CD4-positive, alpha-beta T cell treated with Interleukin-6 at 100 ng/mL for 8 hours (primary cell): ENCODE measurements at places on chromosomes 1 and 21.

DNA sequence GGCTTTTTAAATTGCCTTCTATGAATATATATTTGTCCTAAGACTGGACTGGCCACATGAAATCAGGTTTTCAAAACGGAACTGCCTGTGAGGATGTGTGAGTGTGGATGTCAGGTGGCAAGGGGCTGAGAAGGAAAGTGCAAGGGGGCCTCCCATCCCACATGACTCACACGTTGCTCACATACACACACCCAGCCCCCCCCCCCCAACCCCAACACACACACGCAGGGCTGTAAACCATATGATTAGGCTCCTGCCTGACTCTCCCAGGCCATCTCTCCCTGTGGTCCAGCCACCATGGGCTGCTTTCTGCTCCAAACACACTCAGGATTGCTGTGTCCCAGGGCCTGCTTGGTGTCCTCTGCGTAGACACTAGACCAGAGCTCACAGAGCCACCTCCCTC is 22.4 kb downstream of the DEGS1 start:
- DNase-seq, result peak; percentile 15

- no peak for DNase-seq
Measured at GRCh38 chr1:29354511-29355098, 118.3 kb downstream of the PTPRU start.

GRCh38 chr1:174225499-174226204 is 66.3 kb downstream of the RABGAP1L start:
- no peak for DNase-seq

- no peak for DNase-seq
Measured at GRCh38 chr1:117173691-117174090, 37.0 kb downstream of the VTCN1 start.

GRCh38 chr1:60118085-60118484 is 44.5 kb upstream of the C1orf87 start:
- DNase-seq, result no peak

GRCh38 chr1:236734141-236734765 is 48.0 kb downstream of the ACTN2 start:
- DNase-seq, result no peak

DNA sequence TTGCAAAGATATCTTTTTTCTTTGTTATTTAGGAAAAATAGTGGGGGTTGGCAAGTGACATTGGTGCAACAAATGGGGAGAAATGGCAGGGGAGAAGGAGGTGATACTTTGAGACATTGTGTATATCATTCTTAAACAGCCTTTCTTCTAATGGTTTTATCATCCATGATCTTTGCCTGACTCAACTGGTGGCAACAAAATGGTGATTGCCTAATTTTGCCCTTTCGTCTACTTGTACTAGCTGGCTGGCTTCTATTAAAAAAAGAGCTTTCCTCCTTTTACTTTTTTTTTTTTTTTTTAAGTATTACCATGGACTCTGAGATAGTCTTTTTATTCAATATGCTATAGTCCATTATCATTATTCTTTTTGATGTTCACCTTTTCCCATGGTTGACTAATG is 27.7 kb downstream of the DESI2 start:
- no peak for DNase-seq

GRCh38 chr1:236706183-236706582 is 19.9 kb downstream of the ACTN2 start:
- no peak for DNase-seq

DNA sequence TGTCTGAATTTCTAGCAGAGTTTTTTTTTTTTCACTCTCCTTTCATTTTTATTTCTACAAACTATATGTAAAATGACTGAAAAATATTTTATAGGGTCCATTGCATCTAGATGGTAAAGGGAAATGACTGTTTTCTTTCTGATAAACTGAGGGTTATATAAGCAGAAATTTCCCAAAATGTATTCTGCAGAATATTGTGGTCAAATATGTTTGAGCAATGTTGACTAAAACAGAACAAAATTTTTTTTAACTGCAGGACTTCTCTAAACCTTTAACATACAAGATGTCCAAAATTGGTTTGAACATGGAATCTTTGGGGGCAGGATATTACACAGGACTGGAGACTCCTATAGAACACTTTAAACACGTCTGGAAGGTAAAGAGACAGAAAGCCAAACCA is 190.5 kb downstream of the TOMM20 start:
- DNase-seq, result no peak

GRCh38 chr1:109025694-109026093 is 16.2 kb downstream of the WDR47 start:
- no peak for DNase-seq

DNA sequence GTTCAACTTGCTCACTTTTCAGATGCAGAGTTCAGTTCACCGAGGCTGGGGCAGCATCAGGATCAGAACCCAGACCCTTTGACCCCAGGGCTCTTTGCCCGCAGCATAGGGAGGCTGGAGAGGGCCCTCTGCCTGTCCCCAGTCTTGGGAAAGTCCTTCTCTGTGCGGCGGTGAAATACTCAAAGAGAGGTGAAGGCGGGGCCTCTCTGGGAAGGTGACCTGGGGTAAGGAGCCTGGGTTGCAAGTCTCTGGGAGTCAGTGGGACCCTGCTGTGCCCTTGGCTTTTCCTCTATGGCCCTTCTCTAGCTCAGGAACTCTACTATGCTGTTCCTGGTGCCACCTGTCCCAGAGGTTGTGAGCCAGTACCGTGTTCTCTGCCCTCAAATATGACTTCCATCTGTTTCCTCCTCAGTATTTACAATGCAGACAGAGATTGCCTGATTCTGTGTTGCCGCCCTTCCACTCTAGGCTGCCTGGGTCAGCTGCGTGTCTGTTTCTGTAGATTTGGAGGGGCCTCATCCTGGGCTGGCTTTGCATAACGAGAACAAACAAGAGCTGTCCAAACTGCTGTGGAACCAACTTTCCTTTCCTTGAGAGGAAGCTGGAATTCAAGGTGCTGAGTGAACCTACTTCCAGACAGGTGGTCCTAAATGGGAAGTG is 18.7 kb upstream of the ZBTB21 start:
- no peak for DNase-seq

DNA sequence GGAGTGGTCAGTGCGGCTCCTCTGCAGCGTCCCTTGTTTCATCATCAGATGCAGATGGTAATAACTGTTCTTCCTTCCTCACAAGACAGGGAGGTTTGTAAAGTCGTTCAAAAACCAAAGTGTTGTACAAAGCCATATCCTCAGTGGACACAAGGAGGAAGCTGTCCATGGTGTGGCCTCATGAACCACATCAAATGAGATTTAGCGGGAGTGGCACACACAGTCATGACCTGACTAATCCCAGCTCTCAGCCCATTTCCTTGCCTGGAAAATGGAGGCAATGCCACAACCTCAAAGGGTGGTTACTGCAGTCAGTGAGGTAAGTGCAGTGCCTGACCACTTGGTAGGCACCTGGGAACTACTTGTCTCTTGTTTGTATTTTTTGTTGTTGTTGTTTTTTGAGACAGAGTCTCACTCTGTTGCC is 13.4 kb downstream of the ENTREP3 start:
- no peak for DNase-seq

GRCh38 chr1:239387304-239388158 is 1.2 kb downstream of the CHRM3 start:
- DNase-seq, result no peak

GRCh38 chr1:16978567-16979474 is 1.6 kb downstream of the MFAP2 start:
- DNase-seq, result no peak

GRCh38 chr21:17679002-17679600 is 66.4 kb upstream of the BTG3 start:
- peak; percentile 66 for DNase-seq

DNA sequence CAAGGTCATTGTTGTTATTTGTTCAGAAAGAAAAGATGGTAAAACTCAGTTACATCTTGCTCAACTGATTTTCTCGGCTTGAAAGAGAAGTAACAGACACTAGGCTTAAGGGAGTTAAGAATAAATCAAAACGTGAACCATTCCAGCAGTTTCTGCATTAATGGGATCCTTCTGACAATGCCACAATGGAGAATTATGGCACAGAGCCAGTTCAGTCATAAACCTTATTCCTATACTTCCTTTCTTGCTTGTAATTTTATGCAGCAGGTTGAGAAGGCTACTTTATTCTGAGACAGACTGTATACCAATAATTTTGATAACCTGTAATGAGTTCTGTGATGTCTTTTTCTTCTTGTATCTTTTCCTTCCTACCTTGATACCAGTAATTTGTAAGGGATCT is 167.0 kb downstream of the C1orf21 start:
- no peak for DNase-seq

- DNase-seq, result no peak
Measured at GRCh38 chr1:167862432-167863076, 51.4 kb downstream of the ADCY10 start.

GRCh38 chr1:43868741-43869067 is 64.9 kb upstream of the ARTN start:
- DNase-seq, result no peak

DNA sequence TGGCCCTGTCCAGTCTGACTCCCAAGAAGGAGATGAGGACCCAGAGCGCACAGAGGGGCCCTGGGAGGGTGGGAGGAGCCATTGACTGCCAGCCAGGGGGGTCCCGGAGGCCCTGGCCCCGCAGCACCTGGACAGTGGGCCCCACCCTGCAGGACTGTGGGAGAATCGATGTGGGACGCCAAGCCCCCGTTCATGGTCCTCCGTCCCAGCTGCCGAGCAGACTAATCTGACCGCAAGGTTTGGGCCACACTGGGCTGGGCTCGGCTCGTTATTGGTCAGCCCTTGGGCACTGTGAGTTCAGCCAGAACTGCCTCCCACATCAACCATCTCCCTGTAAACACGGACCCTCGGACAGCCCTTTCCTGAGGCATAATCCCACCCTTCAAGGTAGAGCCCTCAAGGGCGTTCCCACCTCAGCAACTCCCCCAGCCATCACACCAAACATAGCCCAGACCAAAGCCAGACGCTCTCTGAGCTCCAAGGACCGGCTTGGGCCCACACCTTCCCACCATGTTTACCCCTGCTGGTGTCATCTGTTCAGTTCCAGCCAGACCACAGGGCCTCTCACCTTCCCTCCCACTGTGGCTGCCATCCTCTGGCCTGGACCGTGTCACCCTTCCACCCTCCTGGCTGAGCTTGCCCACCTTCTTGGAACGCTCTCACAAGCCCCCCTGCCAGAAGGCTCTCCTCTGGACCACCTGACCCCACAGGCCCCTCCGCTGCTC is 16.2 kb upstream of the POFUT2 start:
- DNase-seq, result no peak

GRCh38 chr1:6109688-6110087 is 64.0 kb downstream of the KCNAB2 start:
- no peak for DNase-seq

DNA sequence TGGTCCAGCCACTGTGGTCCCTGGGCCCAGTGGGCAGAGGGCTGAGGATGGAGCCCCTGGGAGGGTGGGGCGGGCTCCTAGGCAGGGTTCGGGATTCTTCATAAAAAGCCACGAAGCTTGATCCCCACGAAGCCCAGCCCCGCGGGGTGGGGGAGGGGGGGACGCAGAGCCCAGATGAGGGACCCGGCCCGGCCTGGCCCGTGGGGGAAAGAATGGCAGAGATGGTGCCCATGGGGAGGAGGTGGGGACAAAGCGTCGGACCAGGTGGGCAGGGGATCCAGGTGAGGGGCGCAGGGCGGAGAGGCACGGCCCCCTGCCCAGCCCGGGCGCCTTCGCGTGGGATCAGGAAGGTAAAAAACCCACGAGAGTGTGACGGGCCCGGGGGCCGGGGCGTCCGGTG is 6.0 kb upstream of the SMIM12 start:
- no peak for DNase-seq

GRCh38 chr1:19317126-19317910 is 5.2 kb downstream of the SLC66A1 start:
- no peak for DNase-seq

DNA sequence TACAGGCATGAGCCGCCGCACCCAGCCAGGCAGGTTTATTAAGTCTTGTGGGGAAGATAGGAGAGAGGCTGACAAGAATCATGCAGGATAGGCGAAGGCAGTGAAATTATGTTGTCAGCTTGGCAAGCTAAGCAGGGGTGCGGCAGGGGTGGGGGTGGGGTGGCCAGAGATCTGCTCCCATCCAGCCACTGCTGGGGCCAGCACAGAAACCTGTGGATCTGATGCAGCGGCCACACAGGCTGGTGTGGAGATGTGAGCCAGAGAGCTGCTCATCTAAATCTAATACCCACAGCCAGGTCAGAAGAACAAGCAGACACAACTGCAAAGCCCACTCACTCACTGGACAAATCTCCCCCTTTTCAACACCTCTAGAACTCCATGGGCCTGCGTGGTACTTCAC is 68.7 kb downstream of the KCTD3 start:
- DNase-seq, result no peak

DNA sequence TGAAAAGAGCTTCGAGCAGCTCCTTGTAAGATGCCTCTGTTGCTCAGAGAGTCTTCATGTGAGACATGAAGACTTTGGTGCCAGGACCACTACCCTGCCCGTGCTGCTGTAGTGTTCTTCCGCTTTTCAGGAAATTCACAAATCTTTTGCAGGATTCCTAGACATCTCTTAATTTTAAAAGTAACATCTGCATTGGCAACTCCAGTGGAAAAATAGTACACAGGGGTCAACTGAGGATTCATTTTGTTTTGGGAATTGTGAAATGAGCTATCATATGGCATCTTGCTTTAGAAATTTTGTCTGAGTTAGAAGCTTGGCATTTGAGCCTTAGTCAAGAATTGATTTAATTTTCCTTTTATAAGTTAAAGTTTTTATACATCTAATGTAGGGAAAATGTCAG is 7.2 kb downstream of the PRDM2 start:
- DNase-seq, result no peak

GRCh38 chr1:195637539-195637938 is 970.7 kb downstream of the KCNT2 start:
- DNase-seq, result no peak
